ENCODE measurements at places on chromosomes 12 and 14.

DNA sequence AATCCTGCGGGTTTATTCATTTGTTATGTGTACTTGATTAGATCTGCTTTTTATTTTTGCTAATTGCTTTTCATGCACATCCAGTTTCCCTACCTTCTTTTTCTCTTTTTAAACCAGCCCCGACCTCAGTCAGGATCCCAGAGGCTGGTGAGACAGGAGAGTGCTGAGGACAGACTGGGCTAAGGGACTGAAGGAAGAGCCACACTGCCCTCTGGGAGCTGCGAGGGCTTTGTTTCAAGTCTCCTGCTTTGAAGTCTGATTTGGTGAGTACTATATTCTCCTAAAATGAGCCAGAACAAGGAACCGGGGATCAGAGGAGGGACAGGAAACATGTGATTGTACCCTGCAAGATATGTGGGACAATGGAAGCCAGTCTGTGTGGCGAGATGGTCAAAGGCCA is 23.9 kb downstream of the PRICKLE1 start:
- DNase-seq: no peak

- DNase-seq: no peak
These were observed 153.2 kb upstream of the PRICKLE1 start for GRCh38 chr12:42742716-42743115.

GRCh38 chr12:77225373-77225772 is 160.0 kb upstream of the E2F7 start:
- no peak for DNase-seq

- peak; percentile 85 for DNase-seq
These were observed 5.1 kb upstream of the PSMA3 start for GRCh38 chr14:58239244-58240195.

DNA sequence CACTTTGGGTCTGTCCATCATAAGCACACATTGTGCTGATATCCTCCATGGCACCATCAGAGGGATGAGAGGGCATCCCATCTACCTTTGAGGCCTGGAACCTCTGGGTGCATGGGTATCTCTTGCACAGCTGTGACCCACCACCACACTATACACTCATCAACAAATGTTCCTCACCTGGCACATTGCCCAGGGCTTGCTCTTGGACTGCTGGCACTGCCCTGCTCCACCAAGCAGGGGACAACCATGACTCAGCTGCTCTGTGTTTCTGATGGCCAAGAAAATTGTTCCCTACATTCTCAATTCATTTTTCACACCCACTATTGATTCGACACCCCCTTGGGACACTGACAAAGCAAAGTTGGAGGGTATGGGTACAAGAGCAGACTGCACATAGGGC is 155.5 kb downstream of the PTPRO start:
- no peak for DNase-seq

DNA sequence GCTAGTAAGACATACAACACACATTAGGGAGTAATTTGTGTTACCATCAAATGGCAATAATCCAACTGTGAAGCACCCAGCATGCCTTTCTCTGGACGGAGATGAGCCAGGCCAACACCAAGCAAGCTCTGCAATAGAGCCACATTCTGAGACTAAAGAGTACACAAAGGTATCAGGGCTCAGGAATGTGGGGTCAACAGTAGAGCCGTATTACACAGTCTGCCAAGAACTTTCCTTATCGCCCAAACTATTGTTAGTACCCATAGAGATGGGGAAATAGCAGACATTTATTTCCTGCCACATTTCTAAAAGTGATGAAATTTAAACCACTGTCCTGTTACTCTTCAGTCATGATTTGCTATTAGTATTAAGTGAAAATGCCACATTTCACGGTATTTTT is 113.7 kb downstream of the BMP4 start:
- no peak for DNase-seq

- no peak for DNase-seq
These were observed 286.7 kb upstream of the CRY1 start for GRCh38 chr12:107379852-107380567.

- peak; percentile 72 for DNase-seq
These were observed 109.8 kb upstream of the EGLN3 start for GRCh38 chr14:34060651-34060999.

DNA sequence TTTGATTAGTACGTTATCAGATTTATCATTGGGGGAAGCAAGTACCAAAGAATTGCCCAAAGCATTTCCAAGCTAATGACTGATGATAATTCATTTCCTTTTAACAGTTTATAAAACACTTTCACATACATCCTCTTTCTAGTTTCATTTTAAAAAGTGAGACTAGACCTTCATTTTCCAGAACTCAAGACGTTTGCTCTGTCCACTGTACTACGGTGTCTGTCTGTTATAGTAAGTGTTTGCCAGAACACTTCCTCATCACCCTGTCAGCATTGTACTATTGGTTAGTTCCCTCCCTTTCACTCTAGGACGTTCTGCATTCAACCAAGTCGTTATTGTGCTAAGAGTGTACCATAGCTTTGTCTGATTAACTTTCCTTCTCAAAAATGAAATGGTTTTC is 81.7 kb upstream of the TMEM263 start:
- DNase-seq: no peak

DNA sequence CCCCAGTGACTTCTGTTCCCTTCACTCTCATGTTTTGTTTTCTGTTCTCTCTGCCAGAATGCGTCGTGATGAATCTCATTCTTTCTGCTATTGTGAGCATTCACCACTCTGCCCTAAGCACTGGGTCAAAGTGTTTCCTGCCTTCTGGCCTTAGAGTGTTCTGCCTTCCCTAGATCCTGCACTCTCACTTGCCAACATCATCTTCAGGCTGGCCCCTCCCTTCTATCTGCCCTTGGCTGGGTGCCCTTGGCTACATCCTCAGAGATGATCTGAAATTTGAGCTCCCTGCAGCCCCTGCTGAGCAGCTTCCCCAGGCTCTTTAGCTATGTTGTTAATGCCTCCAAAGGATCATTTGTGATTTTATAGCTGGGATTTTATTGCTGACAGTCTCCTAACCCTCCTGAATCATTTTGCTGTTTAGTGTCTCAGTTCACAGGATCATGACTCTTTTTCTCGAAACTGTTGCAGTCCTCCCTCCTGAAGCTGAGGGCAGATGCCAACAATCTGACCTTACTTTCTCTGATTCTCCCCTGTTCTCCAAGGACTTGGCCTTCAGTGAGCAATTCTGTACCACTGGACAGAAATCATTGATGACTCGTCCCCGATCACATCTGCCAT is 4.5 kb downstream of the DHRS2 start:
- DNase-seq: no peak

GRCh38 chr14:59358102-59358501 is 107.1 kb downstream of the GPR135 start:
- peak; percentile 56 for DNase-seq

- DNase-seq: peak; percentile 57
These were observed 17.4 kb upstream of the B4GALNT3 start for GRCh38 chr12:442235-442884.

DNA sequence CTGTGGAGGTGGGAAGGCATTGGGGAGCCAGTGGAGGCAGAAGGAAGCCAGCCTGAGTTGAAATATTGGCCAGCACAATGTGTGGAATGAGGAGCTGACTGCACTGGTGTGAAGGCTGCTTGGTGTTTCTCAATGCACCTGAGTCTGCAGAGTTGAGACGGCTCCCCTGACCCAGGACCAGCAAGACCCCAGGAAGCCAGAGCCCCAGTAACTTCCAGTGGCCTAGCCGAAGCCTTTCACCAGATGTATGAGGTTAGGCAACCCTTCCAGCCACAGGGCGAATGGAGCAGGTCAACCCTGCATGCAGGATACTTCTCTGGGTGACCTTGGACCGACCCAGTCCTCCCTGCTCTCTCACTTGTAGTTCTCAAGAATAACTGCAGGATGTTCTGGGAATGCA is 12.9 kb upstream of the KRT73 start:
- no peak for DNase-seq

DNA sequence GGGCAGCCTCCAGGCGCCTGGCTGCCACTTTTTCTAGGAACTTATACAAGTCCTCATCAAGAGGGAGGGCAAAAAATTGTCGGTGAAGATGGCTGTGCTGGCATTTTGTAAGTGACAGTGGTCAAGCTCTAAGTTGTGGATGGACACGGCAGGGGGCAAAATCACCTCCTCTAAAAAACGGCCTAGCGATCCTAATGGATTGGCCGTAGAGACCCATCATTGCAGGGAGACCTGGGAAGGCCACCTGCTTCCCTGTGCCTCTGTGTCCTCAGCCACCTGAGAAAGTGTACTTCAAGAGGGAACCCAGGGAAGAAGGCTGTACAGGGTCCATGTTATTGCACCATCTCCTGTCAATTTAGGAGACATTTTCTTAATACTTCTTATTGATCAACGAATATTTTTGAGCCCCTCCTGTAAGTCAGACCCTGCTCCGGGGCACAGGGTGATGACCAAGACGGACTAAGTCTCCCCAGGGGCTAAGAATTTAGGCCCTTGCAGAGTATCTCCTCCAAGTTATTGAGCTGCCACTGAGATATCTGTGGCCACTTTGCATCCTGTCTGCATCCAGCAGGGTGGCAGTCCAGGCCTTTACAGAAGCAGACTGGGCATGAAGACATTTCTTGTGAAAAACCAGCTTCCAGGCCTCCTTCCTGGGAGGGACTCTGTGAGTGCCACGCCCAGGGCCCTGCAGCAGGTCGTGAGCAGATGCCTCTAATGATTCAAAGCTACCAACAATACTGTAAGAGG is 40.5 kb downstream of the PSMA6 start:
- peak; percentile 66 for DNase-seq

- no peak for DNase-seq
These were observed 59.6 kb upstream of the SCN8A start for GRCh38 chr12:51531284-51531977.

DNA sequence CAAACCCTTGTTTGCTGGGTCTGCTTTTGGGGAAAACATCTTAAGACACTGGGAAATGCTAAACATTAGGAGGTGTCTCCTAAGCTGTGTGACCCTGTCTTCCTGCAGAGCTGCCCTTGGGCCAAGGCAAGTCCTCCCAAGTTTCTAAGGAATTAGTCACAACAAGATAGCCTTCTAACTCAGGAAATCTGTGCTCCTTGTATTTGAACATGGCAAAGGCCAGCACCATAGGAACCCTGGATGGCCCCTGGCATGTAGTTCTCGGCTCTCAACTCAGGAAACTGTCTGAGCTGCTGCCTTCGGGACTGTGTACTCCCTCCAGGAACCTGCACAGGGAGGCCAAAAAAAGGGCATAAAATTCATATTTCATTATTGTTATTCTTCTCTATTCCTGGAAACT is 37.6 kb upstream of the LTBP2 start:
- DNase-seq: no peak

DNA sequence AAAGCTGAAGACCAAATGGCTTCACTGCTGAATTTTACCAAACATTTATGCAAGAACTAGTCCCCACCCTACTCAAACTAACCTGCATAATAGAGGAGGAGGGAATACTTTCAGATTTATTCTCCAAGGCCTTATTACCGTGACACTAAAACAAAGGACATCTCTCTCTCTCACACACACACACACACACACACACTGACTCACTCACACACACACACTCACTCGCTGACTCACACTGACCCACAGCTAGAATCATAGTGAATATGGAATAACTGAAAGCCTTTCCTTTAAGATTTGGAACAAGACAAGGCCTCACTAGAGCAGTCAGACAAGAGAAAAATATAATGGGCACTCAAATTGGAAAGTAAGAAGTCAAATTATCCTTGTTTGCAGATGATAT is 1014.1 kb downstream of the TMTC2 start:
- DNase-seq: no peak

DNA sequence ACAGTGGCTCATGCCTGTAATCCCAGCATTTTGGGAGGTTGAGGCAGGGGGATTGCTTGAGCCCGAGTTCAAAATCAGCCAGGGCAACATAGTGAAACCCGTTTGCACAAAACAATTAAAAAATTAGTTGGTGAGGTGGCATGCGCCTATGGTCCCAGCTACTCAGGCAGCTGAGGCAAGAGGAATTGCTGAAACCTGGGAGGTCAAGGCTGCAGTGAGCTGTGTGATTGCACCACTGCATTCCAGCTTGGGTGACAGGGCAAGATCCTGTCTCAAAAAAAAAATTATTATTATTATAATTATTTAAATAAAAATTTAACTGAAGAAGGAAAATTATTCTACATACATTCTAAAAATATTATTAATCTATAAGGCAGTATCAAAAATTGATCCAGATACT is 164.1 kb downstream of the ITPR2 start:
- no peak for DNase-seq

- DNase-seq: no peak
These were observed 3.2 kb downstream of the RABGGTA start for GRCh38 chr14:24268225-24268624.

GRCh38 chr14:89836830-89837469 is 117.6 kb downstream of the EFCAB11 start:
- DNase-seq: no peak

DNA sequence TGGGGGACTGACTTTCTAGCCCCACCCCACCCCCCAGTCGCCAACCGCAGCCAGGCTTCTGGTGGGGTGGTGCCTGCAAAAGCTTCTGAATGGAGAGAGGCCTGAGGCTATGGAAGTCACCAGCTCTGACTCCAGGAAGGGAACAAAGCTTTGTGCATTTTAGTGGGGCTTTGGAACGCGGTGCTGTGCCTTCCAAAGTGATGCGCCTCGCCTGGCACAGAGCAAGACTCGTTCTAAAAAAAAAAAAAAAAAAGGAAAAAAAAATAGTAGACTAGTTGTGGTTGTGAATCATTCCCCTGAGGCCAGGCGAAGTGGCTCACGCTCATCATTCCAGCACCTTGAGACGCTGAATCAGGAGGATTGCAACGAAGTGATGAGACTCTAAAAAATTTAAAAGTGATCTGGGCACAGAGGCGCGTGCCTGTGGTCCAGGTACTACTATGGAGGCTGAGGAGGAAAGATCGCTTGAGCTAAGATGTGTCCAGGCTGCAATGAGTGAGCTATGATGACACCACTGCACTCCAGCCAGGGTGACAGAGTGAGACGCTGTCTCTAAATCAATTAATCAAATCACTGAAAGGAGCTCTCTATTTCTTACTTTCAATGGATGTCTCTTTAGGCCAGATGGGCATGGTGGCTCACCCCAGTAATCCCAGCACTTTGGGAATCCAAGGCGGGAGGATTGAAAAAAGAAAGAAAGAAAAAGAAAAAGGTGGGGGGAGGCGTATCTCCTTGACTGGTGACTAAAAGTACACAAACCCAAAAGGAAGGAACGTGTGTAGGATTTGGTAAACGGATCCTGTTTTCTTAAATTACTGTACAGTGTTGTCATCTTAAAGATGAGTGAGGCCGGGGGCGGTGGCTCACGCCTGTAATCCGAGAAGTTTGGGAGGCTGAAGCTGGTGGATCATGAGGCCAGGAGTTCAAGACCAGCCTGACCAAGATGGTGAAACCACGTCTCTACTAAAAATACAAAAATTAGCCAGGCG is 259.6 kb upstream of the ALG10B start:
- DNase-seq: no peak

Data from common myeloid progenitor, CD34-positive (primary cell).